Effector memory CD4-positive, alpha-beta T cell (primary cell): ENCODE measurements at places on chromosomes 7 and 10.

GRCh38 chr7:80908360-80908797 is 10.5 kb downstream of the SEMA3C start:
- DNase-seq: no peak

DNA sequence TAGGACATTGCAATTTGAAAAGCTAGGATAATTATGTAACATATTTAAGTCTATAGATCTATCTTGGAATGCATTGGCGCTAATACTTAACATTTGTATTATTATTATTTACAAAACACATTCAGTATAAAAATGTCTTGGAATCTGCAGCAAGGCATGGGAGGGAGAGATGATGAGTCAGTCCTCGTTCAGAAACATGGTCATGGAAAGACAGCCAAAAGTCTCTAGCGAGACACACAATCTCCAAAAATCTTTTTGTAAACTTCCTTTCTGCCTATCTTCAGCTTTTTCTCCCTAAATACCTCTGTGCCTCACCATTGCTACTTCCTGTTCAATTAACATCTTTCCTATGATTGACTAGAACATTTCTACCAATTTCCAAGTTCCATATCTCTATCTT is 188.4 kb upstream of the CACNA2D1 start:
- no peak for DNase-seq

DNA sequence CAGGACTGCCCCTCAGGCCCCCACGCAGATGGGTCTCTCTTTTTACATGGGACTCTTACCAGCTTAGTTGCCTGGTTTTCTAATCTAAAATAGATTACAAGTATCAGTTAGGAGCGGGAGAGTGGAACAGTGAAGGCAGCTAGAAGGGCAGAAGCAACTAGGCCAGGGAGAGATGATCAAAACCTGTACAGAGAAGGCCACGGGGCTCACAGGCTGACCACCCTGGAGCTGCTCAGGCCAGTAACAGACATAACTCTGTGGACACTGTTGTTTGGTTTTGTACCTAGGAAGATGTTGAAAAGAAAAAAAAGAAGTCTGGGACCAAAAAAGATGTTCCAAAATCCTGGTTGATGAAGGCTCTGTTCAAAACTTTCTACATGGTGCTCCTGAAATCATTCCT is 16.5 kb downstream of the ABCC2 start:
- no peak for DNase-seq

DNA sequence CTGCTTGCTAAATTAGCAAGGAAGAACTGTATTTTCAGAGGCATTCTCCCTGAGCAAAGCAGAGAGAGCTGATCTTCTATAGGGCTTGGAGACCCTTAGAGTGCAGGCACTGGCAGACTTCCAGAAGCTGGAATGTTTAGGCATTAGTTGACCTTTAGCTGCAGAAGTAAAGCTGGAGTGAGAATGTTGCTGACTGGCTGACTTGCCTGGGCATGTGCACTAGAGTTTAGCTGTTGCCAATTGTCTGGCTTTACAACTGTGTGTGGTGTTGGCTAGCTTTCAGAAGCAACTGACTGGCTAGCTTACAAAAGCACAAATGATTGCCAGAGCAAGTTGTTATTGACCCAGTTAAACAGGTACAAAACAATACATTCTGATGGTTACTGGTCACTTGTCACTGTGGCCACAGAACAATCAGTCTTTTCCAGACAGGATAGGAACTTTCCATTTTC is 25.1 kb downstream of the FAM13C start:
- no peak for DNase-seq

GRCh38 chr10:10811562-10811961 is 206.1 kb upstream of the CELF2 start:
- no peak for DNase-seq

- DNase-seq: no peak
Measured at GRCh38 chr10:77455561-77455960, 182.0 kb downstream of the KCNMA1 start.

DNA sequence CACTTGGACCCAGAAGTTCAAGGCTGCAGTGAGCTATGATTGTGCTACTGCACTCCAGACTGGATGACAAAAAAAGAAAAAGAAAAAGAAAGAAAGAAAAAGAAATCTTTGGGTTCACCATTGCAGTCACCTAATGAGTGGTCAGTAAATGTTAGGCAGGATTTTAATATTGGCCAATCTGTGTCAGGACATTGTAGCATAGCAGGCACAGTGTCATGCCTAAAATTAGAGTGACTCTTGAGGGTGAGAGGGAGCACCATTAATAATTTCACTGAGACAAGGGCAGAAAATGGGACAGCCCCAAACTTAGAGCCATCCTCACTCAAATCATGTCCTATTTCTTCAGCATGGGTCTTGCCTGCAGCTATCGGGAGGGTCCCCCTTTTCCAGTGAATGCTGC is 221.6 kb upstream of the NRP1 start:
- no peak for DNase-seq

- DNase-seq: no peak
Measured at GRCh38 chr7:49773218-49773935, at the start of gene VWC2. Gene VWC2 (plus strand): TSS chr7:49773638. CDS start chr7:49775436, 1,798 bp downstream.

GRCh38 chr7:31882187-31882586 is 188.0 kb downstream of the PDE1C start:
- no peak for DNase-seq

GRCh38 chr10:17835688-17836087 is 26.5 kb downstream of the MRC1 start:
- no peak for DNase-seq

DNA sequence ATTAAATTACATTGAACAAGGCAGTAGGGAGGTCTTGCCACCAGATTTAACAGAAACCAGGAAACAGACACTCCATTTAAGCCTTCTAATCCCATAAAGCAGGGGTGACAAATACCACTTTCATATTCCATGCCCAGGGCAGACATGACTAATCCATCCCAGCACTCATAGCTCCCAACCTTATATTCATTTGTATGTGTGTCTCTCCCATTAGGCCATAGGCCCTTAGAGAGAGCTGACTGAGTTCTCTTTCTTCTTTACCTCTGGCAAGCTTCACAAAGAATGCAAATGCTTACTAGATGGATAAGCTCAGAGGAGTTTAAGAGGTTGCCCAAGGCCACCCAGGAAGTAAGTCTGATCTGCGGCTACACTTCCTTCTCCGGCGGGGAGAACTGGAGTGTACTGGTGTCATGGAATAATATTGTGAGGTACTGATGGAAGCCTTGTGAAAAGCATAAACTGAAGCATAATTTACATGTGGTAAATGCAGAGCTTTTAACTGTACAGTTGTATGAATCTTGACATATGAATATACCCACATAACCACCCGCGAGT is 239.7 kb upstream of the HABP2 start:
- DNase-seq: no peak

DNA sequence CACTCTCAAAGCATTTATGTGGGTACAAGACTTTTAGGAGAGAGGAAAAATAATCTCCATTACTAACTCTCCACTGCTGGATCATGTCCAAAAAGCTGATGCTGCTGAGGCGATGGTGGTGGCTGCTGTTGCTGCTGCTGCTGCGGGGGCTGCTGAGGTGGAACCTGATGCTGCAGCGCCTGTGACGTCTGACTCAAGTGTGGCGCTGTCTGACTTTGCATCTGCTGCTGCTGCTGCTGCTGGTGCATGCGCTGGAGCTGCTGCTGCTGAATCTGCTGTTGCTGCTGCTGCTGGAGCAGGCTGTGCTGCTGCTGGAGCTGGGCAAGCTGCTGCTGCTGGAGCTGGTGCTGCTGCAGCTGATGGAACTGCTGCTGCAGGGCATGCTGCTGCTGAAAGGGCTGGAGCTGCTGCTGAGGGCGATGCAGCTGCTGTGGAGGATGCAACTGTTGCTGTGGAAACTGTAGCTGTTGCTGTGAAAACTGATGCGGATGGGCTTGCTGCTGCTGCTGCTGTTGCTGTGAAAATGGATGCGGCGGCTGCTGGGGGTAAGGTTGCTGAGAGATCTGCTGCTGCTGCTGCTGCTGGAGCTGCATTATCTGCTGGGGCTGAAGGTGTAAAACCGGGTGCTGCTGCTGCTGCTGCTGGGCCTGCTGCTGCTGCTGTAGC is 34.5 kb downstream of the PAXIP1 start:
- no peak for DNase-seq
